CD4-positive, alpha-beta T cell treated with Interleukin-6 for 4 hours (primary cell): ENCODE measurements at places on chromosomes 4 and X.

GRCh38 chrX:96126182-96126581 lies 558.5 kb upstream of the DIAPH2 start:
- DNase-seq, result no peak

GRCh38 chr4:142547974-142548373 lies 298.1 kb downstream of the INPP4B start:
- no peak for DNase-seq

DNA sequence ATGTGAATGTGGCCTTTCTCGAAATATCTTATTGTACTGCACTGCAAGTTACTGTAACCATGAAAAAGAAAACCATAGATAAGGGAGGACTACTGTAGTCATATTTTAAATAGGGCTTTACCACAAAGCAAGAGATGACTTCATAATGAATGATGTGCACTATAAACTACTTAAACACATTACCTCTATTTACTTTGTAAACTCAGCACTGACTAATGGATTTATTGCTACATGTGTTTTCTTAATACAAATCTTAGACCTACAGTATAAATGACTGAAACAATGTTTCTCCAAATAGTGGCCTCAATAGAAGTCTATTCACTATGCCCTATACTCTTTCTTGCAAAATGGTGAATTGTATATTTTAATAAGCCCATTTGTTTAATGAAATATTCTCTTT lies 61.1 kb downstream of the HDX start:
- no peak for DNase-seq

DNA sequence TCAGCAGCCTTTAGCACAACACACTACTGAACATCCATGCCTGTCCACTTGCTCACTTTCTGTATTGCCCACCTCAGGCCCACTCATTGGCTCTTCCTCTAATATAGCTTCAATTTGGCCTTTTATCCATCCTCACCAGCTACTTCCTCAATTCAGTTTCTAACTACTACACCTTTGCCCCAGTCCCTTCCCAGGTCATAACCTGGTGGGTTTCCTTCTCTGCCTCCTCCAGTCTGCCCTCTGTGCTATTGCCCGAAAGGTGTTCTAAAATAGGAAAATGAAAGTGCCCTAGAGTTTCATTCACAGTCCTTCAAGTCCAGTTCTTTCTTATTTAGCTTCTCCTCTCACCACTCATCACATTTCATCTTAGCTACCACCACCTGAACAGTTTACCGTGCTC lies 23.1 kb downstream of the MOSPD2 start:
- no peak for DNase-seq

DNA sequence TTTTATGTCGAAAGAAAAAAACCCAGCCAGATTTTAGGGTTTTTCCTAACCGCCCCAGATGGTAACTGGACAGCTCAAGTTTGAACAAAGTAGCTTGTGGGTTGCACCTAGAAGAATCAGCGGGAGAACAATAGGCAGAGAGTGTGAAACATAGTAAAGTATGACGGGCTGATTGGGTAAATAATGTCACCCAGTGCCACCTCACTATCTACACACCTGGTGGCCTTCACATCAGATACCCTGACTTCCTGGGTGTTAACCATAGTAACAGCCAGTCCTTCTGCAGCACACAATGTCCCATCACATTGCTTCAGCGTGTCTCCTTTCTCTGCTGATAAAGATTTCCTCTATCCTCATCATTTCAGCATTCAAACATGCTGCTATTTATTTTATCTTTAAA lies 159.1 kb upstream of the HS3ST1 start:
- DNase-seq, result no peak

DNA sequence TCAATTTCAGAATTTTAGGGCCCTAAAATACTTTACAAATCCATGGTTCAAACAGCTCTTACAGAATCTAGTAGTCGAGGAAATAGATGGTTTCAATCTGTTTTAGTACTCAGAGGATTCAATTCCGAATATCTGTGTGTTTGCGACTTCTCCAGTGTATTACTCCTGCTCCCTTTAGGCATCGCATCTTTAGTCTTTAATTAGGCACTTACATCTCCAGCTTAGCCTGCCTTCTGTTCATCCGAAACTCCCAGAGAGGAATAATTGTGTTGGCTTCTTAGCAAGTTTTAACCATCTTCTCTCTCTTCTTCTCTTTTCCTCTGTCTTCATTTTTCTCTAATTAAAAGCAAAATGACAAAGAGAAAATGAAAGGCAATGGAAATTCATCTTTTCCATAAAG lies 1901.3 kb upstream of the TENM3 start:
- DNase-seq, result no peak

DNA sequence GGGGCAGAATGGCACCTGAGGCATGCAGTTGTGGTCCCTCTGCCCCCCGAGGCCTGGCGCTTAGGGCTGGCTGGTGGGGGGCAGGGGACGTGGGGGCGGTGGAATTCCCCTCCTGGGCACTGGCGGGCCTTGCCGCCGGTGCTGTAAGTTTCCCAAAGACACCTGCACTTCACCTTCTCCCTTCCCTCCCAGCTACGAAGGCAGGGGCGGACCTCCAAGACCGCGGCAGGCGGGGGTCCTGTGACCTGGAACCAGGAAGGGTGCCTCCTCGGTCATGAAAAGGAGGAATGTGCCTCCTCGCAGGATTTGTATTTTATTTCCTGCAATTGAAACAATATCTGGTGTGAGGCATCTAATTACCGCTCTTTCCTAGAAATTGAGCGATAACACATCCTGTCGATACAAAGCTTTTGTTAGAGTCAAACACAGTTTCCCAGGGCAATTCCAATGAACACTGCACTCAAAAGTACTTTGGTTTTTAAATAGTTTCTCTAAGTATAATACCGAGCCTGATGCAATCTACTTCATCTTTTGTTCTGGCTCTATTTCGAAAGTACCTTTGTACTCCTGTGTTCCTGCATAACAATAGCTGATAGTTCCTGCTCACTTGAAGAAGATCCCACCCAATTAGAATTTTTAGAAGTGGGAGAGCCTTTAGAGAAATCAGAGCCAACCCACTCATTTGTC lies 12.3 kb upstream of the ADRA2C start:
- no peak for DNase-seq

DNA sequence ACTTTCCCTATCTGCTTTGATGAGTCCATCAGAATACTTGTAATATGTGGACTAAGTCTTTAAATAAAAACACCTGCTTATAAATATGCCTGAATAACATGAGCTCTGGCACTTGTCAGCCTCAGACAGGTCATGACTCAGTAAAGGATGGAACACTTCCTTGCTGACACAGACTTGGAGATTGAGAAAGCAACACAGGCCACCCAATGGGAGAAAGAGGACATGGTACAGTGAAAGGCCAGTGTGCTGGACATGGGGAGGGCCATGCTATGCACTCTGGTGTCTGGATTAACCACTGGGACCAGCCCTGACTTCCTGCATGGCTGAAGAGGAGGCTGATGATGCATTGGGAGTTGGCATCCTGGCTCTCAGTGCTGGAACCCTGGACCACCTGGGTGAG lies 149.5 kb downstream of the DHRSX start:
- DNase-seq, result no peak

DNA sequence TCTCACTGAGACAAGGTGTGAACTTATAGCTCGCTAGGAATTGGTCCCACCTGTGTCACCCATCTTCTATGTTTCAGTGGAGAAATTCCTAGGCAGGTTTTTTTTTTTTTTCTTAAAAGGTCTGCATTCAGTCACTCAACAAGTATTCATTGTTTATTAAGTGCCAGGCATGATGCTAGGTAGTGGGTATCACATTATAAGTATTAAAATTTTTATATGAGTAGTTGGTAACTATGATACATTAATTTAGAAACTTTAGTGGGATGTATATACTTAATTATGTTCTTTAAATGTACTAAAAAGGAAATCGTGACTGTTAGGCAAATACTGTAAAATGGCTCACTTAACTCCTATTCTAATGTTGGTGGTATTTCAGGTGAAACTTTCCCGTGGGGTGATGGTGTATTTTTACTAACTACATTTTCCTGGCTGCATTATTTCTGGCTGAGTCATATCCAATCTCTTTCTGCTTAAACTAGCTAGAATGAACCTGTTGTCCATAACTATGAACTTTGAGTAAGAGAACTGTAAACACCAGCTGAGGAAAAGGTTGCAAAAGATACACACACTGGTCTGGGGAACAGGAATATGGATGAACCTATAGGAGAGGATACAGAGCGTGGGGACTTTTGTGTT lies 49.3 kb upstream of the MED14 start:
- DNase-seq, result no peak
